ENCODE measurements at places on chromosomes 2 and 18.

GRCh38 chr18:35497027-35497369 lies 762 bp downstream of the INO80C start:
- no peak for DNase-seq

DNA sequence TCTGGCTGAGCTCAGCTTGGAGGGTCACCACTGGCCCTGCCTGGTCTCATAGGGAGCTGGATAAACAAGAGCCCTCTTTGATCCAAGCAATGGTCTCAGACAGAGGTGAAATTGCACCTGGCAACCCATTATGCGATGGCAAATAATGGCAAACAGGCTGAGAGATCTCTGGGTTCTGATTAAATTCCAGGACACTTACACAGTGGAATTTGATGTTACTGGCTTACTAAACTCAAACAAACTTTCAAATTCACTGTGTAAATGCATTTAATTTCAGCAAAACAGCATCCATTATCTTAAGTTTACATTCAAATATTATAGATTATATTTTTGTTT lies 19.5 kb upstream of the STAT4 start:
- no peak for DNase-seq

DNA sequence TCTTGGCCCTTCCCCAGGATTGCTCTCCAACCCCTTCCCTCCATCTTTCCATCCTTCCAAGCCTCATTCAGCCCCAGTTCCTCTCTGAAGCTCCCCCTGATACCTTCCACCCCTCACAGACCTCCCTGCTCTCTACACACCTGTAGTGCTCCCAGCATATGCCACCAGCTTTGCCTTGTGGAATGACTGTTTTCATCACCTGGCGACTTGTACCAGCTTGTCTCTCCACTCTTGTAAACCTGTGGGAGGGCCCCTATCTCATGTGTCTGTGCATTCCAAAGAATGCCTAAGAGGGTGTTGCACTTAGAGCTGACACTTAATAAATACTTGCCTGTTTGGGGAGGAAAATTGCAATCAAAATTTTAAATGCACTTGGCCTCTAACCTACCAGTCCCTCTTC lies 198.7 kb downstream of the BCL11A start:
- DNase-seq, result no peak

DNA sequence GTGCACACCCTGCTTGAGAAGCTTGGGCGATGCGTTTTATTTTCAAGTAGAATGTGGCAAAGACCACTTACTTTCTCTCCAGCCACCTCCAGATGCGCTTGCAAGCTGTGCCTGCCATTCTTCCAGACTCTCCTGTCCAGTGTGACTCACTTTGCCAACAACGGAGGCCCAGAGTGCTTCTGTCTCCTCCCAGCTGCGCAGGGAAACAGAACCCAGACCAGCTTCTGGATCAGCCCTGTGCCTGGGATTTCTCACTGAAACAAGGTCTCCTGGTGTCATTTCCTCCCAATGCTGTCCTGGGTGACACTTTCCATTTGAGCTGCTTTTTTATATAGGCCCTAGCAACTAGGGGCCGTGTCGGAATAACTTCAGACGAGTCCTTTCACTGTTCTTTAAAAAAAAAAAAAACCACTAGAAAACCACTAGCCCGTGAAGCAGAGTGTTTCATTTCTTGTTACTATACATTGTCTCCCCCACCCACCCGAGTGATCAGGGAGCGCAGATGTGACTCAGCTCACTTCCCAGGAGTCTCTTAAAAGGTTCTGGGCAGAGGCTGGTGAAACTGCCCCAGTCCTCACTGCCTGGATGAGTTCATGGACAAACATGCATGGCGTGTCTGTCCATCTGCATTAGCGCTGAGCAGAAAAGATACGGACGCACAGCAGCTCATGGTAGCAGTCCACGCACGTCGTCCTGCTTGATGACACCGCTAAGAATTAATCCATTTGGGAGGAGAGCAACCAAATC lies 25.3 kb upstream of the RPL31 start:
- no peak for DNase-seq

GRCh38 chr2:203003716-203004115 lies 11.0 kb upstream of the NBEAL1 start:
- no peak for DNase-seq

GRCh38 chr2:46615986-46616485 lies 136.7 kb downstream of the TMEM247 start:
- no peak for DNase-seq

DNA sequence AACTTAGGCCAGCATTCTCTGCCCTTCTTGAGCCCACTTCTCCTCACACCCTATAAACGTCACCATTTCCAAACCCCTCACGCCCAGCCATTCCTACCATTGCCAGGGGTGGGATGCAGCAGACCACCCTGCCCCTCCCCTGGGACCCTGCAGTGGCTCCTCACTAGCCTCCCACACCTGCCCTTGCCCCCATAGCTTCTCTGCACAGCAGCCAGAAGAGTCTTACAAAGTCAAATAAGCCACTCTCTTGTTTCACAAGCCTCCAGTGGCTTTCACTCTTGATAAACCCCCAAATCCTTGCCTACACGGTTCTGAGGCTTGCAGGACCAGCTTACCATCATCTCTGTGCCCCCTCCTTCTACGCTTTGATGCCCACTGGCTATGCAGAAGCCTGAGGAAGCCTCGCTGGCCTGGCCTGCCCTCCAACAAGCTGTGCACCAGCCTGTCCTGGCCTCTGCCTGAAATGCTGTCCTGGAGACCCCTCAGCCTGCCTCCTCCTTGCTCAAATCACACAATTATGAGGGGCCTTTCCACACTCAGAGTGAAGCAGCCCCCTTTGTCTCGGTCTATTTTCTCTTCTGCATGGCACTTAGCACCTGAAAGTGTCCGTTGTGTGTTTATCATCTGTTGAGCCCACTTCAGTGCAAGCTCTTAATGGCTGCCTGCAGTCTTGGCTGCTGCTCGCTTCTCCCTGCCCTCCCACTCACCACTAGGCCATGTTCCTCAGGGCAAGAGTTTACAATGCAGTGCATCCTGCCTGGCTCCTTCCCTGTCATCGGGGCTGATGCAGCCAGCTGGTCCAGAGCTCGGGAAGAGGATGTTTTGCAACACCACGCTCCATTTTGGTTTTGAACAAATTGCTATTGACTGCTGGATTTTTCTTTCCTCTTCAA lies 82.6 kb upstream of the RGPD5 start:
- DNase-seq, result no peak

- no peak for DNase-seq
Observed at GRCh38 chr18:55351980-55352714, 235.8 kb downstream of the TCF4 start.

GRCh38 chr2:204293884-204294747 lies 251.2 kb upstream of the PARD3B start:
- DNase-seq, result no peak

All from HS-5 (cell line).